ENCODE measurements at places on chromosomes 2 and 18. TPM values are rescaled to one million over a fixed set of nuclear protein-coding genes. Genes with fewer than 3 reads are reported as not detected.

The POU3F3 gene
- not detected for total RNA-seq

The GRHL1 gene
- 0.16 TPM for total RNA-seq

The HPCAL1 gene
- total RNA-seq, result 48.4 TPM

The REG3A gene
- not detected for total RNA-seq

The FBXO15 gene
- 0.06 TPM for total RNA-seq

The PDCD1 gene
- total RNA-seq, result not detected

The EFR3B gene
- total RNA-seq, result 0.49 TPM

Measured in bladder microvascular endothelial cell (primary cell).